ENCODE measurements at places on chromosomes 4 and X.

DNA sequence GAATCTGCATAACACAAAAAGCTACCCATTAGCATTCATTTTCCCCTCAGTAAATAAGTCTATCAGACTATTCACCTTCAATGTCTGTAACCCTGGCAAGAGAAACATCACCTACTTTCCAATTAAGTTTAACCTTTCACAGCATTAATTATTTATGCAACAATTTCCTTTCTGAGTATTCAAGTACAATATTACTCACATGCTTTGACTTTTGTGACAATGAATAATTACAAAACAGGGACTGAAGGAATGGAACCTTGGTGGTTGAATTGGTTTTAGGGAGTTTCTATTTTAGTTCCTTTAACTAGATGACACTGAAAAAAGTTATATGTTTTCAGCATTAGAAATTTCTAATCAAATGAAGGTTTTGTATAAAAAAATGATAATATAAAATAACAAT, 932.3 kb upstream of the EPHA5 start:
- no peak for DNase-seq

GRCh38 chrX:150421816-150422215, 58.7 kb downstream of the MAMLD1 start:
- DNase-seq = no peak

- no peak for DNase-seq
These were observed 82.3 kb downstream of the NEK1 start for GRCh38 chr4:169530048-169530447.

GRCh38 chr4:183798301-183799253, 106.5 kb upstream of the STOX2 start:
- DNase-seq = no peak

GRCh38 chrX:131146702-131147101, 88.6 kb downstream of the ARHGAP36 start:
- DNase-seq = no peak

GRCh38 chr4:111213531-111213930, 590.7 kb upstream of the PITX2 start:
- no peak for DNase-seq

DNA sequence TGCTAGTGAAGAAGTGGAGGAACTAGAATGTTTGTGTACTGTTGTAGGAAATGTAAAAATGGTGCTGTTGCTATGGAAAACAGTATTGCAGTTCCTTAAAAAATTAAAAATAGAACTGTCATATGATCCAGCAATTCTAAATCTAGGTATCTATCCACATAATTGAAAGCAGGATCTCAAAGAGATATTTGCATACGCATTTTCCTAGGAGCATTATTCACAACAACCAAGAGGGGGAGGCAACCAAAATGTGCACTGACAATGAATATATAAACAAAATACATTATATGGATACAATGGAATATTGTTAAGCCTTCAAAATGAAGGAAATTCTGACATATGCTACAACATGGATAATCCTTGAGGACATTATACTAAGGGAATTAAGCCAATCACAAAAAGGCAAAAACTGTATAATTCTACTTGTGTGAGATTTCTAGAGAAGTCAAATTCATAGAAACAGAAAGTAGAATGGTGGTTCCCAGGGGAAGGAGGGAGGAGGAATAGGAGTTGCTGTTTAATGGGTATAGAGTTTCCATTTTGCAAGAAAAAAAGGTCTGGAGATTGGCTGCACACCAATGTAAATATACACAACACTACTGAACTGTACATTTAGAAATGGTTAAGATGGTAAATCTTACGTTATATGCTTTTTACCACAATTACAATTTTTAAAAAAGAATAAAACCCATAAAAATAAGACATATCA, 35.6 kb upstream of the KCNE5 start:
- no peak for DNase-seq

DNA sequence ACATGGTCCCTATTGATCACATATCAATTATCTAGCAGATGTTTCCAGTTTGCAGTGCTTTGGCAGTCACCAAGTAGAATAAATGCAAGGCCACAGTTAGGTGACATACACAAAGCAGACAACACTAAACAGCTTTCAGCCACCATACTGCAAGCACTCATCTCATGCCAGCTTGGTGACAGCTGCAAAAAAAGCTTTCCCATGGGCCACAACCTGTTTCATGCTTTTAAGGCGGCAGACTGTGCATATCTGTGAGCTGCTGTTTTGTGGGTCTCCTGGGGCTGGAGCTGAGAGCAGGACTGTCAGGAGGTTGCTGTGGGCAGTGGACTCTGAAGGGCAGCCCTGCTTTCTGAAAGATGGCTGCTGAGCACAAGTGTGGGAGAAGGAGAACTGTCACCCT, 82.6 kb downstream of the FHDC1 start:
- DNase-seq = no peak

GRCh38 chrX:55714161-55714560, 3.4 kb upstream of the RRAGB start:
- DNase-seq = no peak

All from cerebellar nuclear complex (tissue), 1 donor.